ENCODE measurements at places on chromosomes 7 and 10. TPM values are rescaled to one million over a fixed set of nuclear protein-coding genes. Genes with fewer than 3 reads are reported as not detected.

DNA sequence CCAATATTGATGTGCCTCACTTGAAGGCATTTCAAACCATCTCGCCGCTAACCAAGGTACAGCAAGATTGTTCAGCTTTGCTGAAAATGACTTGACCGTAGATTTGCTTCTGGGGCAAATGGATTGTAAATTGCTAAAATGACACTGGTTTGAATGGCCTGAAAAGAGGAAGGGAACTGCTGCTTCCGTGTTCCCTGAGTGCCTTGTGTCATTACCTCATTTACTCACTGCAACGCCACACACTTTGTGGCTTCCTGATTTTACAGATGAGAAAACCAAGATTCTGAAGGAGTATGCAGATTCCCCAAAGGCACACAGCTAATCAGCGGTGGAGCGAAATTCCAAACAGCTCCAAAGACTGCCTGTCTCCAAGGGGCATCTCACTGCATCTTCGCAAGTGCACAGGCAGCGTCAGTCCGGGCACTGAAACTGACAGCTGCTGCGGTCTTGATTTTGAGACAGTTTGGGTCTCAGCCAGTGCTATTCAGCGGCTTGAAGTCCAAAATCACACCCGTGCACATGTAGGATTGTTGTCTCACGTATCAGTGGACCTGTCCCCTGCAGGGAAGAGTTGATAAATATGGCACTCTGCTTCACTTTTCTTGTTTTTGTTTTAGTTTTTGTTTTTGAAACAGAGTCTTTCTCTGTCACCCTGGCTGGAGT, 290.9 kb downstream of the DPP6 start:
- no peak overlapping the region for H3K4me3 ChIP-seq
- H3K4me1 ChIP-seq: no peaks in the 10 kb centered on the region
- H3K27me3 ChIP-seq: no peaks in the 10 kb centered on the region
- DNase-seq: no peak
- no peak overlapping the region for H3K27ac ChIP-seq

- DNase-seq: no peak
- H3K27me3 ChIP-seq: no peaks in the 10 kb centered on the region
- H3K4me1 ChIP-seq: peaks cover 14% of the 10 kb centered on the region
- H3K4me3 ChIP-seq: no peak overlapping the region
These were observed 95.9 kb downstream of the DNMBP start for GRCh38 chr10:99913831-99914235.

Gene HYAL4
- total RNA-seq: 0.49 TPM

Gene CRHR2
- not detected for total RNA-seq

Gene DGKB
- 2.2 TPM for total RNA-seq

GRCh38 chr7:5466551-5466950, 42.9 kb upstream of the TNRC18 start:
- DNase-seq: no peak
- H3K27me3 ChIP-seq: no peaks in the 10 kb centered on the region
- H3K4me3 ChIP-seq: no peak overlapping the region
- no peak overlapping the region for H3K27ac ChIP-seq
- H3K36me3 ChIP-seq: no peaks in the 10 kb centered on the region
- no peaks in the 10 kb centered on the region for H3K4me1 ChIP-seq

Gene HHEX
- total RNA-seq: 6.1 TPM

- DNase-seq: no peak
- H3K27me3 ChIP-seq: no peaks in the 10 kb centered on the region
- H3K27ac ChIP-seq: peak within 1 kb of the TSS; percentile 98
- H3K4me3 ChIP-seq: peak within 1 kb of the TSS; percentile 83
These were observed at the start of gene BBIP1 for GRCh38 chr10:110918643-110919348. Gene BBIP1, minus strand, starts transcription at chr10:110919180. Its CDS starts 1,023 bp downstream, at chr10:110918157.

Gene SLC39A12
- total RNA-seq: not detected

Gene ZNF107
- 9.3 TPM for total RNA-seq

Gene COBL
- 9.3 TPM for total RNA-seq
